Kidney epithelial cell (primary cell): ENCODE measurements at places on chromosomes 7 and 10. TPM values are rescaled to one million over a fixed set of nuclear protein-coding genes. Genes with fewer than 3 reads are reported as not detected.

Gene ANKRD26
- total RNA-seq, result 4.5 and 6.1 TPM in 2 replicates

Gene ACTR3C
- 3.3 and 4.0 TPM in 2 replicates for total RNA-seq

Gene NUPR2
- total RNA-seq, result 1.5 TPM in 1 of 2 replicates, not detected in the other

Gene MYOZ1
- 0.55 and 0.92 TPM in 2 replicates for total RNA-seq

Gene MYO3A
- 0.34 and 2.3 TPM in 2 replicates for total RNA-seq

Gene SPDYE16
- total RNA-seq, result not detected in 2 replicates

Gene CXCL12
- 13.0 and 13.5 TPM in 2 replicates for total RNA-seq

DNA sequence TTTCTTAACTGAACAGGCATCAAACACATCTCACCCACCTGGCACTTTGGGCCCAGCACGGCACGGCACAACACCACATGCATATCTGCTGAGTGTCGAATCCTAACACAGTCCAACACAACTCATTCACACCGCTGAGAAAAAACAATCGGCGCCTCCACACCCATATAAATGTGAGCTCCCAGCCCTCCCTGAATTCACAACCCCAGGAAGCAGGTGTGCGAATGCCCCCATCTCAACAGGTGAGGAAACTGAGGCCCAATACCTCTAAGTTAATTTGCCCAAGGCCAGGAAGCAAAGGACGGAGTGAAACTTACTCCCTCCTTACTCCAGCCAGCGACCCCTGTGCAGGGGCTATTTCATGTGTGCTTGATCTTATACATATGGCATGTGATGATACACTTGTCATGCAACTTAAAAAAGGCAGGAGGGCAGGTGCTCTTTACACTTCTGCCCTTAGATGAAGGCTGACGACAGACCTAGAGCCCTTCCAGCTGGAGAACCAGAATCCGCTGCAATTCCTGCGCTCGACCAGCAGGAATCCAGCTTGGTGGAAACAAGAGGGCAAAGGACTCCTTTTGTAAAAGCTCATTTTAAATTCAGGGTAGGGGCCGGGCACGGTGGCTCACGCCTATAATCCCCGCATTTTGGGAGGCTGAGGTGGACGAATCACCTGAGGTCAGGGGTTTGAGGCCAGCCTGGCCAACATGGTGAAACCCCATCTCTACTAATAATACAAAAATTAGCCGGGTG lies 116.0 kb downstream of the LARP4B start:
- no peak for DNase-seq

DNA sequence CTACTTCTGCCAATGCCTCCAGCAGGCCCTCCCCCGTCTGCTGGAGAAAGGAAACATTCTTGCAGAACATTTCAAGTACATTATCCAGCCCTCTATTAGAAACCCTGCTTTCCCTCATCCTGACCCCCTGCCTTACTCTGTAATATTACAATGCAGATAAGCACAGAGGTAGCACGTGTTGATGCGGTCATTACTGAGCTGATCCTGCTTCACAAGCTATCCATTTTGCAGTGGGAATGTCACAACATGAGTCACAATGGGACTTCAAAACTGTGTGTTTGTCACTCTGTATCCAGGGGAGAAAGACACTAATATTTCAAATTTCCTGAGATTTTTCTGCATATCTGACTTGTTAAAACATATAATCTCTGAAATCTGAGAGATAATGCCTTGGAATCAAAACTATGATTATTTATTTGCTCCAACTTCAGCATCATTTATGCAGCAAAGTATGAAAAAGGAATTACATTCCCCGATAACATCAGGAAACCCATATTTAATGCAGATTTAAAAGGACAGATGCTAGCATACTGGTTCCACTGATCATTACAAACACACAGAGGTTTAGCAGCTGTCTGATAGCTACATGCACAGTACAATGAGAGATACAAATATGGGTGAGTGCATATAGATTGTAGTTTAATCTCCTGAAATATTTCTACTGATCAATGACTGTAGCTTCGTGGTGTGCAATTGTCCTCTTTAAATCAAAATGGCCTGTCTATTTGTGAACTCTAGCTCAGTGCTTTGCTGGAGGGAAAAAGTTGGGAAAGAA lies 239.7 kb downstream of the SORCS3 start:
- DNase-seq, result no peak

DNA sequence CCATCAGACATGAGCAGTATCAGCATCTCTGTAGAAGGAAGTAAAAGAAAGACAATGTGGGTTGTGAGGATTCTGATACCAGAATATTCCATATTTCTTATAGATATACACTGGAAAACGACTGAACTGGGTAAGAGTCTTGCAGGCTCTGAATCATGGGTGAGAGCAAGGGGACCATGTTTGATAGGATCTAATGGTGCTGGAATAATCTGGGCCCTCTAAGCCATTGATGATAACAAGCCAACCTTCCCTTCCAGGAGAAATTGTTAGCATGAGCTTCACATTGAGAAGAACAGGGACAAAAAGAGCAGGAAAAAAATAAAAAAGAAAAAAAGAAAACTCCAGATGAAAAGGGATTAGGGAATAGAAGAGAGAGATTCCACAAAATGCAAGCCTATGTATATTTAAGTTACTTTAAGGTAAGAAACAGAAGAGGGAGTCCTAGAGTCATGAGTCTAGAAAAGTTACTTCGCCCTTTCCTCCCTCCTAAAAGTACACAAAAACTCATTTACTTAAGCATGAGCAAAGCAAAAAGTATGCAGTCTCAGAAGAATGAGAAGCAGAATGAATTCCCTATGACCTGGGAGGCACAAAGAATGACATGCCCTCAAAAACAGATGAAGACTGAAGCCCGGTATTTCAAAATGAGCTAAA lies 181.9 kb downstream of the TMEM26 start:
- DNase-seq, result peak; percentile 31

- DNase-seq, result no peak
Observed at GRCh38 chr7:99086532-99086931, 57.4 kb downstream of the SMURF1 start.

- no peak for DNase-seq
Observed at GRCh38 chr10:22959950-22960349, 32.1 kb downstream of the ARMC3 start.

DNA sequence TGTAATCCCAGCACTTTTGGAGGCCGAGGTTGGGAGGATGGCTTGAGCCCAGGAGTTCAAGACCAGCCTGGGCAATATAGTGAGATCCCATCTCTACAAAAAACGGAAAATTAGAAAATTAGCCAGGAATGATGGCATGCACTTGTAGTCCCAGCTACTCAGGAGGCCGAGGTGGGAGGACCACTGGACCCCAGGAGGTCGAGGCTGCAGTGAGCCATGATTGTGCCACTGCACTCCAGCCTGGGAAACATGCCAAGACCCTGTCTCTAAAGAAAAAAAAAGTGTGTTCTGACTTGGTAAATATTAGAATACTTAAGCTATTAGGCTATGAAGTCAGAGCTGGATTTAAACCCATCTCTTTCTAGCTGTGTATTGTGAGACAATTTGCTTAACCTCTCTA lies 81.0 kb upstream of the KAT6B start:
- no peak for DNase-seq

DNA sequence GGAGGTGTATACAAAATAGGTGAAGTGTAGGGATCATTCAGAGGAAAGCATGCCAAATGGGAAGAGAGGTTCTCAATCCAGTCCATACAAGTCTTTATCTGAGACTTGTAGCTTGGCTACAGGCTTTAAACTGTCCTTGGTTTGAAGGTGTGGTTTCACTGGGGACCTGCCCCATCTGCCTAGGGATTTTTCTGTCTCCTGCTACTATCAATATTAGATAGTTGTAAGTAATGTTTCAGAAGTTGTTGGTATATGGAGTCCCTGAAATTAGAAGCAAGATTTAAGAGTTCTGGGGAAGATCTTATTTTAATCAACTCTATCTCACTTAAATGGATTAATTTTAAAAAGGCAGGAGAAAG lies 100.9 kb downstream of the ANKRD7 start:
- DNase-seq, result no peak

DNA sequence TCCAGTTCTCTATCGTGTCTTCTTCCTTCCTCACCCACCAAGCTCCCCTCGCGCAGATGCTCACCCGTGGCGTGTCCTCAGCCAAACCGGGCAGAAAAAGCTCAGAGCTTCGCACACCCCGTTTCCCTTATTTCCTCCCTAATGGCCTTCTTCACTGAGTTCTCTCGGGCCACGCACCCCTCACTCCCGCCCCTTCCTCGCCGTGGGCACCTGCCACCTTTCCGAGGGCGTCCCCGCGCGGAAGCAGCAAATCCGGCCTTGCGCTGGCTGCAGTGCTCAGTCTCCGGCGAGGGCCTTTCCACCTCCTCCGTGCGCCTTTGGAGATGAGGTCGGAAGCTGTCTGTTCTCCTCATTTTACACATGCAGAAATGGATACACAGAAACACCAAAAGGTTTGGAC lies 12.4 kb upstream of the CALML3 start:
- DNase-seq, result no peak

- no peak for DNase-seq
Observed at GRCh38 chr10:22849077-22849805, 78.6 kb upstream of the ARMC3 start.

GRCh38 chr7:142598297-142598696 lies 151.0 kb upstream of the PRSS1 start:
- DNase-seq, result no peak

DNA sequence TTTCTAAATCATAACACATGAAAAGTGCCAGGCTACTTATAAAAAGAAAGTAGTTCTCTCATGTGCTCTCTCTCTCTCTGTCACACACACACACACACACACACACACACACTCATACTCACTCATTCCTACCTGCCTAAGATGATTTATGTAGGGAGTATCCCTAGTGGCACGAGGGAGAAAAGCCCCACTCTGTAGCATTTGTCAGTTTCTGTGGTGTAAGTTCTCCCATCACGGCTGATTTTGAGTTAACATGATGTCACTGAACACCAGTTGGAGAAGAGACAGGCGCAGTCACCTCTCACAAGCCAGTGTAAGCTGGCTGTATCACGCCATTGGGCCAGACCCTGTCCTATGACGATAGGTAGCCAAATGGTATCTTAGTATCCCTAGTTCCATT lies 395.4 kb downstream of the SFMBT2 start:
- DNase-seq, result no peak

DNA sequence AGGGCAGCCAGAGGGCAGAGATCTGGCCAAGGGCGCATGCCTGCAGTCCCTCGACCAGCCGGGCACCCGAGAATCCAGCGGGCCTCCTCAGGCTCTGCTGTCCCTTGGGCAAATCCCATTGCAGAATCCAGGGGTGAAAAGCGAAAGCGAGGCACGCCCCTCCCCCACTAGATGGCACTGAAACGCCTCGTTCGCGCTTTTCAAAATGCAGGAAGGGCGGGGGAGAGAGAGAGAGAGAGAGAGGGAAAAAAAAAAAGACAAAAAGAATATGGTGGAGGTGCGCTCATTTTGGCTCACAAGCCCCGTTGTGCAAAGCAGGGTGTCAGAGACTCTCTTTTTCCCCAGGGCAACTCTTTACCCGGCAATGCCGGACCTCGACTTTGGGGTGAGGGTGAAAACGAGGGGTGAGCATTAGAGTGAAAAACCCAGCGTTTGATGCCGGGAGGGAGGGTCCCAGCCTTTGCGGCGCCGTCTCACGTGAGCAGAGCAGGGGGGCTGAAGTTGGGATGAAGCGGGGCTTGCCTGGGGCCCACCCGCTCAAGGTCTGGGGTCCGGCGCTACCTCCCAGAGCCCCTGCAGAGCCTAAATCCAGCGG lies 2.5 kb upstream of the TMEM178B start:
- DNase-seq, result no peak

DNA sequence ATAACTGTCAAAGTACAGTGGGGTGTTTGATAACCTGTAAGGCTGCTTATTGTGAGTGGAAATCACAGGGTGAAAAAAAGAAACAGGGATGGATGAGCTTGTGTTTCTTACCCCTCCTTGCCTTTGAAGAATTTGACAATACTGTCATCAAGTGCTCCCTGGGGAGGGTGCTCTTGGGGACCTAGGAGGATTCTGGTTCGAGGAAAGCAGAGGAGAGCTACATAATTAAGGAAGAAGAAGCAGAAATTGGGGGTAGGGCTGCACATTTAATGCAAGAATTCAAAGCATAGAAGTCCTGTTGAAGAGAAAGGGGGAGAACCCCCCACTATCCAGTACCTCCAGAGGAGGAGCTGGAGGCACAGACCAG lies 208.1 kb upstream of the PHYHIPL start:
- DNase-seq, result no peak

GRCh38 chr10:12541446-12542067 lies 192.2 kb downstream of the CAMK1D start:
- DNase-seq, result no peak

DNA sequence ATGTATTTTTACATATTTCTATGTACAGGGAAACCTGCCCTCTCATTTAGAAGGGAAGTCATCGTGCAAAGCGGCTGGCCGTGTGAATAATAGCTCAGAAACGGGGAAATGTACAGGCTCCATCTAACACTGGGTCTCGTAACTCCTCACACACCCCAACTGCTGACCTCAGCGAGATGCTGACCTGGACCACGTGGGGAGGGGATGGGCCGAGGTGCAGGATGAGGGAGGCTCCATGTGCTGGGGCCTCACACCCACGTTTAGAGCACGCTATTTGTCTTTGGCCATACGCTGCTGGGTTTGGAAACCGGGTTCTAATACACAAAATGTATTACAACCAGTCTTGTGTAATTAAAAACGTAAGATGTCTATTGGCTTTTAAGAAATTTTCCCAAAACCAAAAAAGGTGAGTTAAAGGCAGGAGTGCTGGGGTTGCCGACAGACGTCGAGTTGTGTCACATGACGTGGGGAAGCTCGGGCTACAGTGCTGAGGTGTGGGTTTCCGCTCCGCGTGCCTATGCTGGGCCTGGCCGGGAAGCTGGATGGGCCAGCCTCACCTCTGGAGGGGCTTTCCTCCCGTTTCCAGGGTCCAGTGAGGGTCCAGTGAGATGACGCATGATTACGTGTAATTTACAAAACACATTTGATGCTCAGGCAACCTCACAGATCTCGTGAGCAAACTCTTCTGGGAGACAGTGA lies 215.6 kb downstream of the DNAJB6 start:
- no peak for DNase-seq

- no peak for DNase-seq
Observed at GRCh38 chr10:77837248-77837924, 89.2 kb downstream of the DLG5 start.

DNA sequence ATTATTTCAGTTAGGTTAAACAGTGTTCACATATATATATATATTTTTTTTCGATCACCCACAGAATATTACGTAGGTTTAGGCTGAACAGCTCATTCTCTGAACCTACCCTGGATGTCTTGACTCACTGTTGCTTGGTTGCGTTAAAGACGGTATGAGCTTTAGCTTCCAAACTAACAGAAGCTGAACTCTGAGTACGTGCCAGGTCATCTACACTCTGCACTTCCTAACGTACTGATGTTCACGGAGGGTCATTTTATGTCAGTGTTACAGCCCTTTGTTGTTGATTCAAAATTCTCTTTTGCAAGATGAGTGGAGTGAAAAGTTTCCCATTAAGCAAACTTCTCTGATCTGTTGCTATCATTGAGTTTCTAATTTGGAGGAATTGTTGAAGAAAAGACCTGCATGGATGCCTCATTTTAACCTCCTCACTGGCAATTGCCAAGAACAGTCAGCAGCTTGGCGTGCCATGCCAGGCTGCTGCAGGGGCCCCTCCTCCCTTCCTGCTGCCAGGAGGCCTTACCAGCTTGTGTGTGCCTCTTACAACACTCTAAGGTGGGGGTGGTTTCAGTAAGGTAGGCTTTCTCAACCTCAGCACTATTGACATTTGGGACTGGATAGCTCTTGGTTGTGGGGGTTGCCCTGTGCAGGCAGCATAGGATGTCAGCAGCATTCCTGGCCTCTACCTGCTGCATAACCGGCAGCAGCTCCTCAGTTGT lies 44.3 kb downstream of the INSYN2A start:
- no peak for DNase-seq
